ENCODE measurements at places on chromosomes 11 and 22. TPM values are rescaled to one million over a fixed set of nuclear protein-coding genes. Genes with fewer than 3 reads are reported as not detected.

DNA sequence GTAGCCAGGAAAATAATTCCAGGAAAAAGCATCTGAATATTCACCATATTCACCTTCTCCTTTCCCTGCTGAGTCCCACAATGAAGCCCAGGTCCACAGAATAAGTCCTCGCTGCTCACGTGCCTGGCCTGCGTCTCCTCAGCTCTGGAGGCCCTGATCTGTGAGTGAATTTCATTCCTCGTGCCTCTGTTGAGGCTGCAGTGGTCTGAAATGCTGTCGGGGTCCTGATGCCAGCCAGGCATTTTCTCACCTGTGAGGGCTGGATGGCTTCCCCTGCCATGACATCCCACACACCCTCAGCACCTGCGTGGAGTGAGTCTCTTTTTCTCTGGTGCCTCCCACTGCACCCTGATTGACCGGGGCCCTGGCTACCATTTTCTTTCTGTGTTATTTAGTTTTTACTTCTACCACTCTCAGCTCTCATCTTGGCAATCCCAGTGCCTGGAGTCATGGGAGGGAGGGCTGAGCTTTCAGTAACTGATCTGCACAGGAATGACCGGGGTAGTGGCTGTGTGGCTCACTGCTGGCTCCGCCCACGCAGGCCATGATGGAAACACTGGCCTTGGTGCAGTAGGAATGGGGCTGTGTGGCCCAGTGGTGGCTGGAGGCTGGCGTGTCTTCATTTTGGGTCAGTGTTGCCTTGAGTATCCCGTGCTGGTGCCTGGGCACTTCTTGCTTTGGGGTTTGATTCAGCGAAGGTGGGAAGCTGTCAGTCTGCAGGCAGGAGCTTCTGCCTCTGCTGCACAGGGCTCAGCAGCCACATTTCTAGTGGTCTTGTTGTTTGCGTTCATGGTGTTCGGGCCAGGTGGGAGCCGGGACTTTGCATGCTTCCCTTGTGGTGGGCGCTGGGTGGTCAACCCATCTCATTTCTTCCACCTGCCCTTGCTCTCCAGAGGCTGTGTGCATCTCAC lies 807.2 kb downstream of the TBC1D22A start:
- DNase-seq = no peak

DNA sequence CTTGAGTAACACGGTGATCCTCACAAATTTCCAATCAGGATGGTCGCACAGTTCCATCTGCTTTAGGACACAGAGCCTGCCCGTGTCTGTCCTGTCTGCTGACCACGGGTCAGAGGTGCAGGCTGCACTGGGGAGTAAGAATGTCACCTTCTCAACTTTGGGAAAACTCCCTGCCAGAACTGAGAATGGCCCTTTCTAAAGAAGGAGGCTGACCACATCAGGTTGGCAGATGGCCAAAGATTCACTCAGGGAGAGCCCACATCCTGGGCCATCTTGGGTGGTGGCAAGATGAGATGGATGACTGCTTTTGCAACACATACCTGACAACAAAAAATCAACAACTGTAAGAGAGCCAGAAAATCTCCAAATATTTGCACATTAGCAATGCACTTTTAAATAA lies 101.9 kb downstream of the IGLL1 start:
- DNase-seq = peak; percentile 48

- DNase-seq = no peak
These were observed 1.3 kb upstream of the HDAC10 start for GRCh38 chr22:50252082-50253045.

- DNase-seq = no peak
These were observed 285.2 kb downstream of the METTL15 start for GRCh38 chr11:28393348-28393747.

- DNase-seq = peak; percentile 92
These were observed 9.5 kb downstream of the IRF7 start for GRCh38 chr11:606245-606644.

- no peak for DNase-seq
These were observed 97.4 kb upstream of the SLC6A5 start for GRCh38 chr11:20501971-20502370.

GRCh38 chr22:50146439-50147238 lies 23.9 kb upstream of the PANX2 start:
- no peak for DNase-seq

DNA sequence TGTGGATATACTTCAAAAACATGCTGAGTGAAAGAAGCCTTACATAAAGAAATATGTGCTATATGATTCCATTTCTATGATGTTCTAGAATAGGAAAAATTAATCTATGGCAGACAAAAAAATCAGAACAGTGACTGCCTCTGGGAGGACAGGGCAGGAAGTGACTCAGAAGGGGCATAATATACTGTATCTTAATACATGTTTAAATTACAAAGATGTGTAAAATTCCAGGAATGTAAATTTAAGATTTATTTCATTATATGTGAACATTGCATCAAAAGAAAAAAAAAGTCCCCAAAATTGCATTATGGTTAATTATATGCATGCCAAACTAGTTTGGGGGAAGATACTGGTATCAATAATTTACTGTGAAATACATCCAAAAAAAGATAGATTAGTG lies 32.2 kb downstream of the SBF2 start:
- peak; percentile 35 for DNase-seq

GRCh38 chr11:66543263-66544107 lies 2.4 kb downstream of the ZDHHC24 start:
- DNase-seq = no peak

GRCh38 chr22:43884600-43885318 lies 7.1 kb downstream of the PNPLA5 start:
- DNase-seq = no peak

DNA sequence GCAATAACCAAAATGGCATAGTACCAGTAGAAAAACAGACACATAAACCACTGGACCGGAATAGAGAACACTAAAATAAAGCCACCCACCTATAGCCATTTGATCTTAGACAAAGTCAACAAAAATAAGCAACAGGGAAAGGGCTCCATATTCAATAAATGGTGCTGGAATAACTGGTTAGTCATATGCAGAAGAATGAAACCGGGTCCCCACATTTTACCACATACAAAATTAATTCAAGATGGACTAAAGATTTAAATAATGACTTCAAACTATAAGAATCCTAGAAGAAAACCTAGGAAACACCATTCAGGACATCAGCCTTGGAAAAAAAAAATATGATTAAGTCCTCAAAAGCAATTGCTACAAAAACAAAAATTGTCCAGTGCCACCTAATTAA lies 30.1 kb upstream of the NOX4 start:
- no peak for DNase-seq

DNA sequence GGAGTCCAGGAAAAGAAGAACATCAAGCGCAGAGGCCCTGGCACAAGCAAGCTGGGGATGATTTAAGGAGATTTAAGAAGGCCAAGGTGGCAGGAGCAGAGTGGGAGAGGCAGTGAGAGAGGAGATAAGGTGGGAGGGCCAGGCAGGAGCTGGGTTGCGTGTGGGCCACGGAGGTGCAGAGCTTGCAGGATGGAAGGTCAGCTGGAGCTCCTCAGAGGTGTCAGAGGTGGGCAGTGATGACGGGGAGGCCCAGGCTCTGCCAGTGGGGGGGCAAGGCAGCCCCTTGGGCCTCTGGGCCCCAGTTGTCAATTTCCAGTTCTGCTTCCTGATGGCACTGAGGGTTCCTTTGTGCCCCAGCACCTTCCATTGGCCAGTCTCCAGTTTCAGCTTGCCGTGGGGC lies 6.5 kb downstream of the FRMD8 start:
- no peak for DNase-seq

GRCh38 chr11:124725719-124726105 lies 14.0 kb upstream of the NRGN start:
- DNase-seq = peak; percentile 29

- no peak for DNase-seq
These were observed 369.5 kb downstream of the AASDHPPT start for GRCh38 chr11:106446955-106447354.

GRCh38 chr11:64484191-64485022 lies 106.6 kb upstream of the SLC22A12 start:
- no peak for DNase-seq

- no peak for DNase-seq
These were observed 199.5 kb downstream of the MYO18B start for GRCh38 chr22:25941365-25941960.

GRCh38 chr22:23604939-23605712 lies 25.0 kb upstream of the IGLL1 start:
- DNase-seq = no peak

- DNase-seq = no peak
These were observed 26.6 kb downstream of the ZBED4 start for GRCh38 chr22:49880281-49880680.

- DNase-seq = no peak
These were observed 1.4 kb downstream of the GAL3ST1 start for GRCh38 chr22:30572840-30573593.

DNA sequence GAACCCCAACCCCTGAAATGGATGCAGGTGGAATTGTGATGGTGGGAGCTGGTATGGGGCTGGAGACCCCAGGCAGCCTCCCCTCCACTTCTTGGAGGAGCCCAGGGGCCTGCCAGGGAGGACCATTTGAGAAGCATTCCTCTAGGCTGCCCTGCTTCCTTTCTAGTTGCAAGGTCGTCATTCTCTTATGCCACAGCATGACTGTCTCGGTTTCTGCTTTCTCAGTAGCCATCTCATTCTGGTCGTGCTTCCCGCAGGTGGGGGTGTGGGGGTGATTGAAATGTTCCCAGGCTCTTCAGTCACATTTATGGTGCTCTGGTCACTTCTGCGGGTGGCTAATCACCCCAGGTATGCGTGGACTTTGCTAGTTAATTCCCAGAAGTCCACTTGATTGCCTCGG lies 223.7 kb upstream of the TBCEL start:
- no peak for DNase-seq

DNA sequence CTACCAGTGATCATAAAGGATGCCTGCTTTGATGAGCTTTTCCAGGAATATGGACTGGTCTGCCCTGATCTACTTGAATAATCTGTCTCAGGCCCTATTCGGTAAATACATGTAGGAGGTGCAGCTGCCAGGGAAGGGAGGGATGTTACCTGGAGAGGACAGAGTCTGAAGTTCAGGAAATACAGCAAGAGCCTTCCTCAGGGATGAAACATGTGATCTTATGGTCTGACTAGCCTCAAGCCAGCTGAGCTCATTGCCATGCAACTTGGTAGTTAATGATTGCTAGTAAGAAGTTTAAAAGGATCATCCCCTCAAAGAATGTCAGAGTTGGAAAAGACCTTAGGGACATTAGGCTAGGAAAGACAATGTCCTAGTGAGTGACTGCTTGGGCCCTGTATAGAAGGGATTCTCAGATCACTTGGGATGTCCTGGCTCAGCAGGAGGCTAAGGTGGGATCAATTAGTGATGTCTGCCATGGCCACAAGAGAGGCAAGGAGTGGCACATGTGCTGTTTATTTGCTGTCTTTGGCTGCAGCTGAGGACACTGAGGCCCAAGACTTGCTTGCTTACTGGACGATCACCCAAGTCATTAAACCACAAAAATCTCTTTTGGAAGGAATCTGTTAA lies 18.5 kb downstream of the PTPRJ start:
- no peak for DNase-seq

DNA sequence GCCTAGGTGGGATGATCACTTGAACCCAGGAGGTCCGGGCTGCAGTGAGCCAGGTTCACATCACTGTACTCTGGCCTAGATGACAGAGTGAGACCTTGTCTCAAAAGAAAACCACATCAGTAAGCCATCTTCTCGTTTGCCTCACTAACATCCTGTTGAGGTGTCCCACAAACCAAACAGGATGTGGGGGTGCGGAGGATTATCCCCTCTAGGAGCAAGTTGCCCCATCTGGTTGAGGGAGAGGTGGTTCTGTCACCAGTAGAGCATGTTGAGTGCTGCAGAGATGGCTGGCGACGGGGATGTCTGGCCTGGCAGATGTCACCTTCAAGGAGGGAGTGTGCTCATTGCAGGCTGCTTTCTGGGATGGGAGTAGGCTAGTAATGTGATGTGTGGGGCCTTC lies 72.4 kb downstream of the ZNRF3 start:
- DNase-seq = peak; percentile 4

GRCh38 chr11:130515829-130516553 lies 67.5 kb downstream of the ADAMTS15 start:
- no peak for DNase-seq

DNA sequence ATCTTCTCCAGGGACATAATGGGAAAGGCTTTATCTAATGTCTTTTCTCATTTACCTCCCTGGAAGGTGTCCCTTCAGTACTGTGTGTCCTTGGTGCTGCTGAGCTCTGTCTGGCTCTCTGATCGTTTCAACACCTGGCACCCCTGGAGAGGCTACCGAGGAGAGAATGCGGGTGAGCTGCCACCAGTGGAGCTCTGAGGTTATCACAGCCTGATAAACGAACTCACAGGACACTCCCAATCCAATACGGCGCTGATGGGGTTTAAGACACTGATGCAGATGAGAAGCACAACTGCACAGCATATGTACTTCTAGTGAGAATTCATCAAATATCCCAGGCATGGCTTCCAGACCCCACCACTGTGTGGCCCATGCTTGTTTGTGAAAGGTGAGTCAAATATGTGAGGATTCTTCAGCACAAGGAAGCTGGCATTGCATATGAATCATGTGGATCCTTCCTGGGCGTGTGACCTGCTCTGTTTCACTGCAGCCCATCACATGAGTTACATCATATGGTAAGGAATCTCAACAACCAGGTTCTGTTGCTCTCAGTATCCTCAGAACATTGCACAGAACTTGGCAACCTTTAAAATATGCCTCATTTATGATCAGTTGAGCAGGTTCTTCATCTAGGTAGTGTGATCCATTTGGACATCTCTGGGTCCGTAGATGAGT lies 34.8 kb upstream of the VWA5A start:
- peak; percentile 4 for DNase-seq

GRCh38 chr11:39777035-39777434 lies 1682.4 kb downstream of the LRRC4C start:
- no peak for DNase-seq

- DNase-seq = no peak
These were observed 21.7 kb downstream of the KIAA0930 start for GRCh38 chr22:45218976-45219375.

DNA sequence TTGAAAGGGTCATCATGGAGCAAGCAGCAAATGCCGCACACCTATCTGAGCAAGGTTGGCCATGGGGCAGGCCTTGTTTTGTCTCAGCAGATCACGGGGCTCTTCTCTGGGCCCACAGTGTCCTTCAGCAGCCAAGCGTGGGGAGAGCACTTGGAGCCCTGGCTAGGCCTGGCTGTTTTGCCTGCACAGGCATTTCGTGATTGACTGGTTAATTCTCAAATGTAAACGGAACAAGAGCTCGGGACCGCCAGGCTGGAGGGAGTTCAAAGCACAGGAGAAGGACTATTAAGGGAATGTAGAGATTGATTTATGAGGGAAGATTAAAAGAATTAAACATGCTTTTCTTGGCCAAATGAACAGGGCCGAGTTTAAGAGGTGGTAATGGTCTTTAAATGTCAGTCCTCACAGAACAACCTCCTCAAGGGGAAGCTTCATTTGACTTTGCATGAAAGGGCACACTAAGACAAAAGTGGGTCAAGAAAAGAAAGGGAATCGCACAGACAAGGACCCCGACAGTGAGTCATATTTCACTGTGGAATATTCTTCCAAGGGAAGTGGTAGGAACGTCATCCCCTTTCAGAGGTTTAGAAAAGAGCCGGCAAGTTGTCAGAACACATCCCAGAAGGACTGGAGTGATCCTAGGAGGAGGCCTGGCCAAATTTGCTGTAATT lies 20.7 kb downstream of the SPON1 start:
- no peak for DNase-seq

GLYATL2 gene
- 0.14 TPM for total RNA-seq

LARGE1 gene
- total RNA-seq = 4.9 TPM

LPXN gene
- total RNA-seq = 0.84 TPM

TREH gene
- 0.05 TPM for total RNA-seq

PNPLA3 gene
- 2.0 TPM for total RNA-seq

SHISAL1 gene
- total RNA-seq = 3.1 TPM

SYCE3 gene
- not detected for total RNA-seq

STX3 gene
- total RNA-seq = 53.2 TPM

MS4A15 gene
- not detected for total RNA-seq
